Esophagus squamous epithelium (tissue), 5 donors: ENCODE measurements at places on chromosomes 2 and 18. TPM values are rescaled to one million over a fixed set of nuclear protein-coding genes. Genes with fewer than 3 reads are reported as not detected.

GRCh38 chr2:68263632-68264031 lies 11.3 kb upstream of the PPP3R1 start:
- DNase-seq, result no peak

The AKAIN1 gene
- not detected for total RNA-seq

GRCh38 chr2:79041032-79041448 lies 15.5 kb downstream of the REG3G start:
- no peak for DNase-seq

The TFCP2L1 gene
- 39.7 TPM for total RNA-seq

DNA sequence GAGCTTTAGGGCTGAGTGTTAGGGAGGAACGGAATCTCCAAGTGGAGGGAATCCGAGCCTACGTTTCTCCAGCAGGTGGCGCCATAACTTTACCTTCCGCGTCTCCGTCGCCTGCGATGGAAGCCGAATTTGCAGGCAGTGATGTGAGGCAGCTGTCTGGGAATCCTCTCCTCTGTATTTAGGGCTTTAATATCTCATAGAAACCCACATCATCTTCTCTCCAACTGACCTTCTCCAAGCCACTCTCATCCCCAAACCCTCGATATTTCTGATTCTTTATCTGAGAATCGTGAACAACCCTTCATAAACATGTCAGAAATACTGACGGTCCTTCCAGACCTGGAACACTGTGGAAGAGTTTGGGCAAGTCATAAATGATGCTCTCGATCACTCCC lies 27.5 kb downstream of the SIX2 start:
- DNase-seq, result no peak
